ENCODE measurements at places on chromosomes 12 and 14.

- DNase-seq = no peak
These were observed 52.0 kb downstream of the PIK3C2G start for GRCh38 chr12:18313306-18313705.

DNA sequence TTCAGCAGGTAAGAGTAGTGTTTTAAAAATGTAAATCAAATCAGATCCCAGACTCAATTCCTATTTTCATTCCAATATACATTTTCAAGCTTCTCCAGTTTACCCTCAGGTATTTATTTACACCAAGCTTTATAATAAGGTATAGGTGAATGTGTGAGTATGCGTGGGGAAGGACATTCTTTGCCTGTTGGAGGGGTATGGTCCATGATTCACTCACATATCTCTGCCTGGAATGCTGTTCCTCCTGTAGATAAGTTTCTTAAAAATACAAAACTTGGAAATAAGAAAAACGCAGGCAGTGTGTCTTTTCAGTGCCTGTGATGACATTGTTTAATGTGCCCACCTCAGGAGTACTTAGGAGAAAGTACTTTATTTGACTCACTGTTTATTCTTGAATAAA lies 118.6 kb downstream of the CCDC91 start:
- no peak for DNase-seq

- no peak for DNase-seq
These were observed 179.1 kb downstream of the KIF26A start for GRCh38 chr14:104317492-104317805.

DNA sequence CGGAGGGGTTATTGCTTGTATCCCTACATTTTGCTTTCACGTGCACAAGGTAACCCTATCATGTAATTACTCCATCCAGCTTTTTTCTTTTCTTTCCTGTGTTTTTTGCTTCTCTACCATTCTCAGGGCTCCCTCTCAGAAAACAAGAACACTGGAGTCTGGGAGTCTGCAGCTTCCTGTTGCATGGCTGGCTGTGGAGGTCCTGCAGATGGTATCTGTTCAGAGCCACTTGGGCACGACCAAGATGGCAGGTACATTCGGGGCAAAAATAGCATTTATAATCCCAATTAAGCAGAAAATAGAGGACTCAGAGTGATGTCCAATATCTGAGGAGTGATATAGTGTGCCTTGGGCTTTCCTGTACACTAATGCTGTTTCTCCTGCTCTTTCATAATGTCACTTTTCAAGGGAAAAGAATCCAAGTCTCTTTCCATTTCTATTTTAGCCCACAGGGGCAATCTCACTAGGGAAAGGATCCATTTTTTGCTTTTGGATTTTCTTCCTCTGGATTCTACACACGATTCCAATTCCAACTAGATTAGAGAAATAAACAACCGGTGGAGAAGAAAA lies 3.2 kb upstream of the NUMB start:
- no peak for DNase-seq

- DNase-seq = no peak
These were observed 201.9 kb downstream of the DAD1 start for GRCh38 chr14:22386924-22387775.

DNA sequence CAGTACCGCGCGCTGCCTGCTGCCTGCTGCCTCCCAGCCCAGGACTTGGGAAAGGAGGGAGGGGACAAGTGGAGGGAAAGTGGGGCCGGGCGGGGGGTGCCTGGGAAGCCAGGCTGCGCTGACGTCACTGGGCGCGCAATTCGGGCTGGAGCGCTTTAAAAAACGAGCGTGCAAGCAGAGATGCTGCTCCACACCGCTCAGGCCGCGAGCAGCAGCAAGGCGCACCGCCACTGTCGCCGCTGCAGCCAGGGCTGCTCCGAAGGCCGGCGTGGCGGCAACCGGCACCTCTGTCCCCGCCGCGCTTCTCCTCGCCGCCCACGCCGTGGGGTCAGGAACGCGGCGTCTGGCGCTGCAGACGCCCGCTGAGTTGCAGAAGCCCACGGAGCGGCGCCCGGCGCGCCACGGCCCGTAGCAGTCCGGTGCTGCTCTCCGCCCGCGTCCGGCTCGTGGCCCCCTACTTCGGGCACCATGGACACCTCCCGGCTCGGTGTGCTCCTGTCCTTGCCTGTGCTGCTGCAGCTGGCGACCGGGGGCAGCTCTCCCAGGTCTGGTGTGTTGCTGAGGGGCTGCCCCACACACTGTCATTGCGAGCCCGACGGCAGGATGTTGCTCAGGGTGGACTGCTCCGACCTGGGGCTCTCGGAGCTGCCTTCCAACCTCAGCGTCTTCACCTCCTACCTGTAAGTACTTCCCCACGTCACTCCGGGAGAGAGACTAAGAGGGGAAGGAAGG lies at the start of gene LGR5:
TSS of gene LGR5 (plus strand) at position 186 of the 732 bp plus-strand sequence. CDS start at position 469, 283 bp downstream.
- DNase-seq = peak; percentile 26

- no peak for DNase-seq
These were observed 33.3 kb downstream of the COCH start for GRCh38 chr14:30907659-30908057.

DNA sequence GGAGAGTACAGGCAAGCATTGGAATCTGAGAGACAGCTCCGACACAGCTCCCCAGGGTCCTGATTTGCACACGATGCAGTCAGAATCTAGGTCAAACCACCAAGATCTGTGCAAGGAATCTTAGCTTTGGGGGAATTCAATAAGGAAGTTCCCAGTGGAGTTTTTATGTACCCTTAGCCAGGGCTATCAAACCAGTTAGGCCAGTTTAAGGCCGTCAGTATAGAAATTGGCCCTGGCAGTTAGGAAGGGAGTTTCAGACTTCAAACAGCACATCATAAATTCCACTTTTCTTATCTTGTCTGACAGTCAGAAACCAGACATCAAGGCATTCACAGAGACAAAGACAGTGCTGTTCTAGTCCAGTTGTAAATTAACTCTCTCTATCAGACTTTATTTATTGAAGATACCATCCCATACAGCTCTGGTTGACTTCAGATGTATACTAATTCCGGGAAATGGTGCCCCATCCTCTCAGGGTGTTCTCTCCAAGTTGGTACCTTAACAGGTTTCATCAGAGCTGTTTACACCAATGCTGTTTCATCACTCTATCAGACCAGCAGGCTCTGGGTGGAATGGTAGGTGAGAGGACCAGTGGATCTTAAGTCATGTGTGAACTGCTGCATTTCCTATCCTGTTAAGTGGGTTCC lies 157.5 kb upstream of the ATF7IP start:
- no peak for DNase-seq

DNA sequence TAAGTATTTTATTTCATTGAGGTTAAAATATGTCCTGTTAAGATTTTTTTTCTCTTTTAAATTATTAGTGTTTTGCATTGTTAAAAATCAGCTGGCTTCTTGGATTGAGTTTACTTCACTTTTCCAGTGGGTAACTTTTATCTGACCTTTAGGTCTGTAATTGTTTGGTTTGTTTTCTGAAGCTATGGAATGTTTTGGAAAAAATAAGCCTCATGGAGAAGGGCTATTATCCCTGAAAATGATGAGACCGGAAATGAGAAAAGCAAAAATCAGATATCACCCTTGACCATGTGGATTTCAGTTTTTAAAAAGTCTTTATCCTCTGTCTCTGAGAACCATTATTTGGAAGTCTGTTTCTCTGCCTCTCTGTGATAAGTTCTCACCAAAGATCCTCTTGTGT lies 180.9 kb downstream of the RAD51B start:
- DNase-seq = no peak

DNA sequence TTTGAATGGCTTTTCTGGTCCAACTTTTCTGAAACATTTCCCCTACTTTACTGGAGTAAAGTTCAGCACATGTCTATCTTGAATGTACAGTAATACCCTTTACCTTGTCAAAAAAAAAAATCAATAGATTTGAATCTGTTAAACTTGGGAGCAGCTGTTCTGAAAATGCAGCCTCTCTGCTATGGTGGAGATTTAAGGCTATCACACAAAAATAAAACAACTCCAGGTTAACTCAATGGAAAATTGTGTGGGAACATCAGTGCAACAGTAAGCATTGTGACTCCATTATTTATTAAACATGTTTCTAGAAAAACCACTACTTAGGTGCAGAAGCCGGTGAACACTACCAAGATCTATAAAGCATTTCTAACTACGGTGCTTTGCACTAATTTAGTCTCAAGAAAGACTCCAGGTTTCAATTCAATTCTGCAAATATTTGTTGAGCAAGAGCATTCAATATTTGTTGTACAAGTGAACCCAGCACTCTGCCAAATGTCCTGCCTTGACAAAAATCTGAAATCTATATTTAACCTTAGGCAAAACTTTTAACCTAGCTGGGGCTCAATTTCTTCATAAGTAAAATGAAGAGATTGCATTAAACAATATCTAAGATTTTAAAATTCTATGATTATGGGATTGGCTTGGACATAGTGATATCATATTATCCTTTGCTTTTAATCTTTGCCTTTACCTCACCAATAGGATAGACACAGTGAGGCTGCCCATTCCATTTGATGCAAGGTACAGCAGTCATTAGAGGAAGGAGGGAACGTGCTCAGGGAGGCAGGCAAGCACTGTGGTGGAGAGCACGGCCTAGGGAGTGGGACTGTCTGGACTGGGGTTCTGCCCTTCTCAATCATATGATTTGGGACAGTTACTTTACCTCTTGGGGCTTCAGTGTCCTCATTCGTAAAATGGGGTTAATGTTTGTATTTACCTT lies 155.2 kb downstream of the KITLG start:
- DNase-seq = no peak

- peak; percentile 79 for DNase-seq
These were observed 57.9 kb upstream of the PNMA1 start for GRCh38 chr14:73771848-73772638.

- DNase-seq = no peak
These were observed 42.5 kb upstream of the DLK1 start for GRCh38 chr14:100684154-100684553.

- DNase-seq = no peak
These were observed 22.4 kb upstream of the GPR33 start for GRCh38 chr14:31510222-31510621.

GRCh38 chr12:104712477-104712876 lies 245.6 kb downstream of the SLC41A2 start:
- DNase-seq = no peak

DNA sequence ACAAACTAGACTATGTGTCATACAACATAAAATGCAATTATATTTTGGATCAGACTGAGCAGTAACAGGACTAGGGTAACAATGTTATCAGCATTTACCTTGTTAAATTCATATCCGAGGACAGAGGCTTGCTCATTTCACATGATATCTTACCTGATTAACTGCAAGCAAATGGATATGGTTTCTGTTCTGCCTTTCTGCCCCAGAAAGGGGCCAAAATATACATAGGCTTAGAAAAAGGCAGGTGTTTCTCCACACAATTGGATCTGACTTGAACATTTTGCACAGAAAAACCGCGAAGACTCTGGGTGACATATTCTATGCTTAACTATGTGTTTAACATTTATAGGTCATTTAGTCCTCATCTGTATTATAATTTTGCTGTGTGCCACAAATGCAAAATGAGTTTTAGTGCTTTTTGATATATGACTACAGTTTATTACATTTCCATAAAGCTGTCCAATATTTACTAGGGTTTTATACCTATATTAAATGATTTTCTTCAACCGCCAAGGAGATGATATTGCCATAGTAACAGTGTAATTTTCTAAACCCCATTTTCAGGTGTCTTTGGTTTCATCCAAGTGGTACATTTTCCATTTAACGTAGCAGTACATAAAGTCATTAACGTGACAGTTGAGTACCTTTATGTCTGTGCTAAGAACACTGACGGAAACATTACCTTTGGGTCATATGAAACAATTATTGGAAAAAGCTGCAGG lies 249.3 kb upstream of the KRR1 start:
- DNase-seq = no peak

GRCh38 chr12:14959463-14959862 lies 1.9 kb downstream of the ARHGDIB start:
- DNase-seq = no peak

DNA sequence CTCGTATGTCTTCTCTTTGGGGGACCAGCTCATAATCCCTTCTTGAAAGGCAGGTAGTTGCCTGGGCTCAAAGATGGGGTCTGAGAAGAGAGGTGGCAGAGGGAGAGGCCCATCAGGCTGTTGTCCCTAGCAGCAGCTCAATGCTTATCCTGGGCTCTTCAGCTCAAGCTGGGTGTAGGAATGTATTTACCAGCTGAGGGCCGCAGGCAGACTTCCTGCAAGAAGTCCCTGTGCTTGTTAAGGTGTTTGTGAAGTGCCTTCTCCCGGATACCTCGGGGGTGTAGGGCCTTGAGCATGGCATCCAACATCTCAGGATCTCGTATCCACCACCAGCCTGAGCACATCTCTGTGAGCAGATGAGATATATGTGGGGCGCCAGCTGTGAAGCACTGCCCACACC lies 29.4 kb downstream of the BAZ2A start:
- no peak for DNase-seq

DNA sequence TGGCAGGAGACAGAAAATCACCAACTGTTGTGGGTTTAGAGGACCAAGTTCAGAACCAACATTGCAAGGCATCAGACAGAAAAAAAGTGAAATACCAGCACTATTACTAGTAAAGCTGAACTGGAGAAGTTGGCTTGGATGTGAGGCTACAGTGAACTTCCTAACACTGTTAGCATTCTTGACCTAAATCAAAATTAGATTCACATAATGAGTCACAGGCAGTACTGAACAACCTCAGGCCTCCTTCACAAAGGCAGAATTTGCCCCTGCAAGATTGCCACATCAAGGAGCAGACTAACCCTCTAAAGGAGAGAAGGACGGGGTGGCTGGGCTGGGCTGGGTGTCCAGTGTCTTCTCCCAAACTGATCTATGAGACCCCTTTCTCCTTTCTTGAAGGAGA lies 539.7 kb downstream of the SNAPC1 start:
- no peak for DNase-seq

DNA sequence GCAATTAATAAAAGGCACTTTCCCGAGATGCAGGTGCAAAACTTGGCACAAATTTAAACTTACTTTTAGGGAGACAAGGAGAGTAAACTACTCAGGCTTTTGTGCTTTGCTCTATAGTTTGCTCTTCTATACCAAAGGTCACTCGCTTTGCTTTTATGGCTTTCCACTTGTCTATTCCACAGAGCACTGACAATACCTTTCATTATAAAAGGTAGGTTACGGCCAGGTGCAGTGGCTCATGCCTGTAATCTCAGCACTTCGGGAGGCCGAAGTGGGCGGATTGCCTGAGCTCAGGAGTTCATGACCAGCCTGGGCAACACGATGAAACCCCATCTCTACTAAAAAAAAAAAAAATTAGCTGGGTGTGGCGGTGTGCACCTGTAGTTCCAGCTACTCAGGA lies 32.9 kb downstream of the ALKBH1 start:
- no peak for DNase-seq

DNA sequence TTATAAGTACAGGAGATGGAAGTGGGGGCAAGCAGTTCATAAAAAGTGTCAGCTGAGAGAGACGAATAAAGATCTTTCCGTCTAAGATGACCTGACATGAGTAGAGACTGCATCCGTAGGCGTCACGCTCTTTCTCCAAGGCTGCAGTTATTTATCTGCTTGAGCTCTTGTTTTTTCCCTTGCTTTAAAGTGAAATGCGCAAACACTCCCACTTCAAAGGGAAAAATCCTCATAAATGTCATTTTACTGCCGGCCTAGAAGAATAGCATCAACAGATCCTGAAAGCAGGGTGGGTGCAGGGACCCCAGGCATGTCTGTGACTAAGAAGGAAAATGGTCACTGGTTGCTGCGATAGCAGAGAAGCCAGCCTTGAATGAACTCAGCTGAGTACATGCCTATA lies 647.4 kb downstream of the MED13L start:
- DNase-seq = no peak

GRCh38 chr12:82242729-82243128 lies 115.5 kb downstream of the CCDC59 start:
- no peak for DNase-seq

GRCh38 chr12:113057565-113058485 lies 1.3 kb downstream of the DTX1 start:
- DNase-seq = no peak
